8988T (cell line): ENCODE measurements at places on chromosomes 3 and 15.
A peak's percentile ranks its signal among the peaks of the same experiment; 100 is the strongest.

GRCh38 chr15:41606997-41607396 is 48.0 kb downstream of the TYRO3 start:
- no peak for DNase-seq

DNA sequence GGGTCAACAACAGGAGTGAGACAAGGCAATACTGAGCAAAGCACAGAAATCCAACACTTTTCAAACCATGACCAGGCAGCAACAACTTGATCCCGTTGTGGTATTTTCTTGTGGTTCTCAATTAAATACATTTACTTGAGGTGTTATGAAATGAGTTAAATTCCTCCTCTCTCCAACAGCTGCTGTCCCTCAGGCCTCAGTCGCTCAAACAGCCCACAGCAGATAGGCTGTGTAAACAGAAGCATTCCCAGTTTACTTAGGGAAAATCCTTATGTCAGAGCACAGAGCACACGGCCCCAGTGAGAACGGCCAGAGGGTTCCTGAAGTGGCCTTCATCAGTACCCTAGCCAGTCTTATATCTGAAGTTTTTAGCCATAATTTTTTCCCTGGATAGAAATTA is 359.9 kb downstream of the AGBL1 start:
- no peak for DNase-seq

GRCh38 chr3:126259411-126260391 is 79.3 kb upstream of the ALDH1L1 start:
- DNase-seq, result peak; percentile 41

DNA sequence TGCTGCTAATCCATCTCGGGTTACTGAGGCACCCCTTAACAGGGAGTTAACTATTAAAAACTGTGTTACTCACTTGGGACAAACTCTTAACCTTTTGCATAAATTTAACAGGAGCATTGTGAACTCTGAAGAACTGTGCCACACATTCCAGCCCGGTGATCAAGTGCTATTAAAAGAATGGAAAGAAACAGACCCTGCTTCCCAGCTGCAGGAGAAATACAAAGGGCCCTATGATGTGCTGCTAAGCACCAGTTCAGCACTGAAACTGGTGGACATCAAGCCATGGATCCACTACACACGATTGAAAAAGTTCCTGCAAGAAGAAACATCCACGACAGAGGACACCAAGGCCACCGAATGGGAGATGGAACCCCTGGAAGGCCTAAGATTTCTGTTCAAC is 114.7 kb upstream of the PLCL2 start:
- DNase-seq, result no peak

- DNase-seq, result peak; percentile 82
Measured at GRCh38 chr3:53846134-53846850, at the start of the genes CHDH and IL17RB. TSS of gene CHDH (minus strand) at chr3:53846419. CDS start at chr3:53824008, 22,411 bp downstream. TSS of gene IL17RB (plus strand) at chr3:53846568. CDS start at chr3:53846589, 21 bp downstream.

DNA sequence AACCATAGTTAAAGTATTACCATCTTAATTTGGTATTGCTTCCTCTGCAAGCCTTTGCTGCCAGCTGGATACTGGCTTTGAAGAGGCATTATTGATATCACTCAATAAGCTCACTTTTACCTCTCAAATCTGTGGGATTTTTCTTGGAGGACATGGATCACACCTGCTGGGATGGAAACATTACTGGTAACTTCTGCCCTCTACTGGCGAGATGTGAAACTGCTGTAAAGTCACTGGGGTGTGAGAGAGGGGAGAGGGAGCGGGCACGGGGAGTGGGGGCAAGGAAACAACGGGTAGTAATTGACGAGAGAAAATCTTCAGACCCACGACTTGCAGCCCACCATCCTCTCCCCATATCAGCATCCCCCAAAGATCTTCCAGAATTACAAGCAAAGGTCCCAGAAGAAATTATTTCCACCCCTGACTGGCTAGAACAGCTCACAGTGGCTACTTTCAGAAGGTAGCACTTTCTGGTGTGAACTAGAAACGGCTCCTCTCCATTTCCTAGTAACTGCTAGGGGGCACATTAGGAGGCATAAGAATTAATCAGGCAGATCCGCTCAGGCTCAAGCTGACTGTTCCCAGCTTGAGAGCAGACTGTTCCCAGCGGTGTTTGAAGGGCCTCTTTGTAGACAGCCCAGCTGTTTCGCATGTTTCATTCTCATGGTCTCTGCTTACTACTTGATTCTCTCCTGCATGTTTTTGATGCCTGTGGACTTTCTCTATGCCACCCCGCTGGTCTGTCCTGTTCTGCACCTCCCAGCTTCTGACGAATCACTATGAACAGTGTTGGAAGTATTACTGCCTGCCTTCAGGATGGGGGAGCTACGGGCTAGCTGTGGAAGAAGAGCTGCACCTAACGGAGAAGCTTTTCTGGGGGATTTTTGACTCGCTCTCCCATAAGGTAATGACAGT is 230.4 kb upstream of the CHRM5 start:
- peak; percentile 18 for DNase-seq

DNA sequence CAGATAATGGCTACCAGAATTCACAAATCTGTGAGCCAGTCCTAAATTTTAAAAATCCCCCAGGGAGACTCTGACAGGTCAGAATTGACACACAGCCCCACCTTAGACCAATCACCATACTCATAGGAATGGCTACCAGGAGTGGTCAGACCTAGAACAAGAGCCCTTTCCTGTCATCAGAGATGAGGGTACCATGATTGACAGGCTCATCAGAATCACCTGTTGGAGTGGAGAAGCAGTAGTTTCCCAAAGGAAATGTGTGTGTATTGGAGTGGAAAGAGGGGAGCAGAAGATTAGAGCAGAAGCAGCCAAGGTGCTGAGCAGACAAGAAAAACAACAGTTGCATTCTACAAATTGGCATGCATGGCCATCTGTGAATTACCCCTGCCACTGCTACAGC is 27.0 kb upstream of the SSR3 start:
- DNase-seq, result no peak

DNA sequence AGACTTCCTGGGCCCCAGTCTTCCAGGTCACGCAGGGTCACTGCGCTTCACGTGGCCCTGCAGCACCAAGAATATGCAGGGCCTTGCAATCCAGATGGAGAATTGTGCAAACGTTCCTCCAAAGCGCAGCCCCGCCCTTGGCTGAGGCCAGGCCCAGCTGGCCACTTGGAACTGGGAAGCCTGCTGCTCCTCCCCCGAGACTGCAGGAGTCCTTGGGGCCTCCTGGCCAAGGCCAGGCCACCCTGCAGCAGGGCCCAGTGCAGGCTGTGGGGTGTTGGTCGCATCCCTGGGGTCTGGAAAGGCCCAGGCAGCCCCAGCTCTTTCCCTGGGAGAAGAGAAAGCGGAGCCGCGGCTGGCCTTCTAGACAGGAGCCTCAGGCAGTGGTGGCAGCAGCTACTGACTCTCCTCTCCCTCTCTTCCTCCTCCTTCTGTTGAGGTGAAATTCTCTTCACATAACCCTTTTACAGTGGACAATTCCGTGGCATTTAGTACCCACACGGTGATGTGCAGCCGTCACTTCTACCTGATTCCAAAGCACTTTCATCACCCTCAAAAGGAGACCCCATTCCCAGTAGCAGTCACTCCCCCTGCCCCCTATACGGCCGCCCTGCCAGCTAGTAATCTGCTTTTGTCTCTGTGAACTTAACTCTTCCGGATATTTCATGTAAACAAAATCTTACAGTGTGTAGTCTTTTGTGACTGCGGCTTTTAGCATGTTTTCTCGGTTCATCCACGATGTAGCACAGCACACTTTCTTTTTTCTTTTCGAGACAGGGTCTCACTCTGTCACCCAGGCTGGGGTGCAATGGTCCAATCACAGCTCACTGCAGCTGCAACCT is 103.9 kb downstream of the TMEM266 start:
- no peak for DNase-seq

DNA sequence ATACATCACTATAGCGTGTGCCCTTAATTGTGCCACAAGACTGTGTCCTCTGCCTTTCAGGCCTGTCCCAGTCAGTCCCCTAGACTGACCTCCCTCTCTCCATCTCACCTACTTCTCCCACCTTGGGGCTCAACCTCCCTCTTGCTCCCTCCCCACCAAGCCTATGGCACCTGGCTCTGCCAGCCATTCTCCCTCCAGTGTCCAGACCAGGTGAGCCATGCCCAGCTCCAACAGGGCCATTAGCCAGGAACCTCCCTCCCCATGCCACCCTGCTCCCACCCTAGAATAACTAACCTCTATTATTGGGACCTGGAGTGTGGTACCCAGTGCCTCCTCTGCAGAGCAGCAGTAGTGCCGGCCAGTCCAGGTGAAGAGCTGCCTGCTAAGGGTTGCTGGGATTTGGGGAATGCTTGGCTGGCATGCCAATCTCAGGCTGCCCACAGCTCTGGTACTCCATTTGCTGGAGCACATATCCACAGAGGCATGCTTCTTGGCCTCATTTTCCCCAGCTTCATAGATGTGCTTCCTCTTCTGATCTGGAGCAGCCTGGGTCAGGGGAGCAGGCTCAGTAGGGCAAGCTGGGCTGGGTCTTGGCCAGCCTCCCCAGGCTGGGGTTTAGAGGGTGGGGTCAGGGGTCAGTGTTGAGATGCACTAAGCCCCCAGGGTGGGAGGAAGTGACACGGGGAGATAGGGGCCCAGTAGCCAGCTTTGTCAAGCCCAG is 38.8 kb downstream of the SAXO2 start:
- DNase-seq, result no peak

DNA sequence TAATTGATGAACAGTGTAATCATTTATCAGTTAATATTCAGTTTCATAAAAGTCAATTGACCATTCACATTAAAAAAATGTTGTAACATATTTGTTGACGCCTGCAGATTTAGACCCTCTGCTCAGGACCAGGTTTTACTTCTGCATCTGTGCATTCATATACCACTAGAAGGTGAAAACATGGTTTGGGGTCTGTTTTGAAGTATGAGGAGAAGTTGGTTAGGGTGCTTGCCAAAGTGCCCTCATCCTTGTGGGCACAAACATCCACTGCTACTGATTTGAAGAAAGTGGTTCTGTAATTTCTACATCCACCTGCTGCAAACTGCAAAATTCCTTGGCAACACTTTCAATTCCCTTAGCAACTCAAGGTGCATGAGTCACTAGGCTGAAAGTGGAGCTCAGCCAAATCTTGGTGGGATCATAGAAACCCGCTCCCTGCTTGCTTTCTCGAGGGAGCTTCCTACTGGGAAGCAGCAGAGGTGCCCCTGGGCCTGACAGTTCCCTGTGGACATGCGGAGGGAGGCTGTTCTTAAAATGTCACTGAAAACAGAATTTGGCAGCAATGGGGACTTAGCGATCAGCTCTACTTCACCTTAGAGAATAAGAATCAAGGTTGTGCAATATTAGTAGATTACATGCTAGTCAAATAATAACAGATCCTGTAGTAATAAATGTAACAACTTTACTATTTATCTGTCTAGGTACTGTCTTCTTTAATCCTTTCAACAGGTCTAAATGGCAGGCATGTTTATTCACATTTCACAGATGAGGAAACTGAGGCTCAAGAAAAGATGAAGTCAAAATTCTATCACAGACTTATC is 301.0 kb upstream of the TBL1XR1 start:
- no peak for DNase-seq

DNA sequence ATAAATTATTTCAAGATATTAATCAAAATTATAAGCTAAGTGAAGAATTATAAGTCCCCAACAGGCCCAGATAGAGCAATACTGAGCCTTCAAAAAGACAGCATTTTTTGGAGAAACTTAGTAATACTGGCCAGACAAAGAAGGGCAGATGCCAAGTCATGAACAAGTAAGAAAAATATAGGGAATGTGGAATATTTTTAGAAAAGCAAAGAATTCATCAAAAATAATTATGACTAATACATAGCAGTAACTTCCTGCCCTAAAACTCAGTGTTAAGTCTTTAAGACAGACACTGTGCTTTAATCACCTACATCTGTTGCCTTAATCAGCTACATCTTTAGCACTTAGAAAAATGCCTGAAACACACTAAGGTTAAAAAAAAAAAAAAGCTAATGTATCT is 31.2 kb downstream of the DPH6 start:
- DNase-seq, result no peak

DNA sequence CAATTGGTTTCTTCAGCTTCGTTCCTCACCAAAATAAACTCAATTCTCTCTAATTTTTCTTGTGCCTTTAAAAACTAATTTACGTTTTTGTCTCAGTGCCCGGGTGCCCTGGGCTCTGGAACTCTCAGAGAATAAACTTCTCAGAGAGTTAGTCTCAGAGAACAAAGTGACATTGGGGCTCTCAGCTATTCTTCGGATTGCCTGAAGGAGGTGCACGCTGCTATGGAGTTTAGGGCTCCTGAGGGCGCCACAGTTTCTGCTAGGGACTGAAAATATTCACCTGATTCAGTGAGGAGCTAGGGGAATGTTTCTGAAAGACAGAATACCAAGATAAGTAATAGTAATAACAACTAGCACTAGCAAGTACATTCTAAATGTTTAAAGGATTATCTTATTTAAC is 22.7 kb downstream of the ZIC4 start:
- no peak for DNase-seq

GRCh38 chr3:116939091-116939490 is 229.5 kb downstream of the TUSC7 start:
- no peak for DNase-seq

DNA sequence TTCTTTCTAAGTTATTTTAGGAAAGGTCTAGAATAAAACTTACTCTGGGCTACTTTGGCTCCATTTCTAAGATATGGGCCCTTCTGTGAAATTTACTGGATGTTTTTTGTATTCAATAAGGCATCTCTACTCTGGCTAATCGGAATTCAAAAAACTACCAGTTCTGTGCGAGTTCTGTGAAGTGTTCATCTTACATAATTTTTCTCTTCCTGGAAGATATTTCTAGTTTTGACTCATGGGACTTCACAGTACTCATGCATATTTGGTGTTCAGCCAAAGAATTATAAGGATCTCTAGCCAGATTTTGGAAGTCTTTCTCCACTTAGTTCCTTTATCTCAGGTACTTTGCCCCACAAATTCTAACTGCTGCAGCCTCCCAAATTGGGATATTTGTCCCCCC is 46.4 kb upstream of the MBNL1 start:
- DNase-seq, result no peak

- DNase-seq, result no peak
Measured at GRCh38 chr15:76337059-76337695, 604 bp downstream of the ISL2 start.

DNA sequence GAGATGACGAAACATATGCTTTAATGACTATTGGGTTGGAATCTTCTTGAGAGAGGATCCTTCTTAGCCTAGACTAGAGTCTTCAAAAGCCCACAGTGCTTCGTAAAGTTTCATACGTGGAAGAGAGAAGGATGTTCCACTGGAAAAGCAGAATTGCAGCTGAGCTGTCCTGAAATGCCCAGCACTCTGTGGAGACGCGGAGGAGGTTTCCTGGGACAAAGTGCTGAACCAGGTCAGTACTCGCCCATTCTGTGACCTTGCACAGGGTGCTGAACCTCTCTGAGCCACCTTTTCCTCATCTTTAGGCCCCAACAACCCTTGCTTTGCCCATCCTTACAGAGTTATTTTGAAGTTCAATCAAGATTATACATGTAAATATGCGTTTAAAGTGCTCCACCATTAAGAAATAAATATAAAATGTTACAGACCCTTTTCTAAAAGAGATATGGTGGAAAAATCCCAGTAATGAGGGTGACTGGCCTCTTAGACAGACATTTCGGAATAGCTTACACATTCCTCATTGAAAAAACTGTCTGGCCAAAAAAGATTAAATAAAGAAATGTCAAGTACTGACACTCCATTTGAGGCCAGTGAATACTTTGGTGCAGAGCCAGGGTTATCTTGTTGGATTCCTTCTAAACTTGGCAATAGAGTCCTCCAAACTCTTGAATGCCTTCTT is 4.2 kb upstream of the MAGEF1 start:
- no peak for DNase-seq

- DNase-seq, result peak; percentile 63
Measured at GRCh38 chr3:45105855-45106671, 40.1 kb downstream of the CDCP1 start.
